ENCODE measurements at places on chromosomes 3 and 15.

GRCh38 chr3:112460519-112461195 is 38.6 kb downstream of the BTLA start:
- no peak for DNase-seq

DNA sequence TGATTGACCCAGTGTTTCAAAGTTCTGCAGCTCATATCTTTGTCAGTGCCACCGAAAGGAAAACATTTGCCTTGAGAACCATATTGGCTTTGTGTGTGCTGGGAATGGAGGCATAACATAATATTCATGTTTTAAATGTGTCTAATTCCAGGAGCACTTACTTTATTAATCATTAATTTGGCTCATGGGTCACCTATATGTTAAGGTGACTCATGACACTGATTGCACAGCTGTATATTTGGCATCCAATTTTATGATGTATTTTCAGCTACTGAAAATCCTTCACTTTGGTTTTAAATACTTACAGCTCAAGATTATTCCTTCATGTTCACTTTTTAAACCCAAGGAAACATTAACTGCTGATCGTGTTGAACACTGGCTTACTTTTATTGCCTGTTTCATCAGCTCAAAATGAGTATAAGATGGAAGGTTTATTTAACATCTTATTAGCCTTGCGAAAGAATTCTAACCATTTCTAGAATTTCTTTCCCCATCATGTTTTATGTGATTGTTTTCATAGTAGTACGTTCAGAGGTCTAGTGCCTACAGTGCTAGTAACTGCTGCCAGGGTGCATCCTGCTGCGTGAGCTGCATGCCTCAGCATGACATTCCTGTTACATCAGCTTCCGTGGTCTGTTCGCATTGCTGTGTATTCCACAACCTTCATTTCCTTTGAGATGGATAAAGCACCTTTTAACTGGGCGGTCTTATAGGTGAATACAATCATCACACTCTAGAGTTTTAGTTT is 63.7 kb downstream of the LRCH3 start:
- peak; percentile 74 for DNase-seq

DNA sequence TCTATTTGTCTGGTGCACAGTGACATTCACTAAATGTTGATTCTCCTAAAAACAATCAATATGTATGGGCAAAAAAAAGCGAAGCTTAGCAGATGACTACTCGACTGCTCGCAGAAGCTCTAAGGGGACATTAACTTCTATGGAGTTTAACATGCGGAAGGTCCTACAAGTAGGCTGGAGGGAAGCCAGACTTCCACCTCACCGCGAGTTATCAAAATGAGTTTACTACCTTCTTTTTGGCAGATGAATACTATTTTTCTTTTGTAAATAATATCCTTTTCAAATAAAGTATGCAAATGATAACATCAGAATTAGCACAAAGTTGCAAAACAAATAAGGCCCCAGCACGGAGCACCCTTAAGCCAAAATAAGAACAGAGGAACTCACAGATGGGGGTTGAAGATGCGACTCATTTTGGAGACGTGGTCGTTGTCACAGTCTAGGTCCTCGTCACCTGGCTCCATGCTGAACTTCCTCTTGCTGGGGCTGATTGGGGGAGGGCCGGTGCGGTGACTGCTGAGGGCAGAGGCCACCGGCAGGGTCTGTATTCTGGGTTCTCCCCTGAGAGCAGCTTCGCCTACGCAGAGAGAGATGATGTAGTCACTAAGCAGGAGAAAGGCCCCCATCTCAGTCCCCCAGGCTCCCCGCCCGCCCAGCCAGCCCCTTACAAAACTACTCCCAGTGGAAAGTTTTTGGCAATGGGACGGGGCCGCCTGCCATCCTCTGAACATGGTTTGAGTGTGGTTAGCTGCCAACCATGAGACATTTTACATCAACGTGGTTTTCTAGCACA is 42.1 kb downstream of the VGLL4 start:
- DNase-seq = no peak

- DNase-seq = no peak
These were observed 137.2 kb downstream of the EEFSEC start for GRCh38 chr3:128290484-128290883.

DNA sequence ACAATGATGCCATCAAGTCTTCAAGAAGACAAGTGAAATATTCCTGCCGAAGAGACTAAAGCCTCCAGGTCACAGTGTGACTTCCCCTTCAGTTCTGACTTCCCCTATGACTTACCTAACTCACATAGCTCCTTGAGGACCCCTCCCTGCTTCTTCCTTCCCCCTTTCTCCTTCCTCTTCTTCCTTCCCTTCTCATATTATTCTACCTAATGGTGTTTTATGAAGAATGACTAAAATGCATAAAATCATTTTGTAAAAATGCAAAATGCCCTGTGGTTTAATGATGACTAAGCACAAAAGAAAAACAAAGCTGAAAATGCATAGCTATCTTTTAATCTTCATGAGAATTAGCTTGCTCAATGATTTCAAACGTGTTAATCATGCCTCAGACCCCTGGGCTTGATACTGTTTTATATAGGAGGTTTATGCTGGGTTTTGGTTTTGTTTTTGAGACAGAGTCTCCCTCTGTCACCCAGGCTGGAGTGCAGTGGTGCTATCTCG is 26.1 kb upstream of the TM4SF4 start:
- DNase-seq = no peak

DNA sequence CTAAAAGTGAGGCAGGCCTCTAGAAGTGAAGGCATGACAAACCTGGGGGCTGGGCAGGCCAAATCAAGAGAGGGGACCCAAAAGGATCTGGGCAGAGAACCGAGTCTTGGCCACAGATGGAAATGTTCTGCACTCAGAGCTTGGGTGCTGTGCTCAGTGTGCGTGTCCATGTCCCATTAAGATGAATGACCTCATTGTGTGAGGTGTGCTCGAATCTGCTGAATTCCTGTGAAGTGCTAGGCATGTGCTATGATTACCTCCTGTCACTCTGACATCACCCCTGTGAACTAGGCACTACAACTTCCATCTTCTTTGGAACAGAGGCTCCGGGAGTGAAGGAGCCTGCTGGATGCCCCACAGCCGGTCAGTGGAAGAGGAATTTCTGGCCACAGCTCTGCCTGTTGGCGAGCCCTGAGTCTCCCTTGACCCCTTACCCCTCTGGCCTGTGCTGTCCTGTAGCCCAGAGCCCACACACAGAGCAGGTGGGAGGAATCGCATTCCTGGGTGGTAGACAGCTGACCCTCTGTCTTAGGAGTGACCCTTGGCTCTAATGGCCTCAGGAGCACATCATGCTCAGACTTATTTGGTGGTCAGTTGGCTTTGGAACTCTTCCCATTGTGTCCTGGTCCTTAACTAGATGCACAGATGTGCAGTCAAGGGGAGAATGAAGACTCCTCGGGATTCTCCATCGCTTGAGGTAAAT is 67.6 kb upstream of the CTDSPL start:
- no peak for DNase-seq

- DNase-seq = peak; percentile 47
These were observed 30.0 kb upstream of the SLC41A3 start for GRCh38 chr3:126113733-126114442.

DNA sequence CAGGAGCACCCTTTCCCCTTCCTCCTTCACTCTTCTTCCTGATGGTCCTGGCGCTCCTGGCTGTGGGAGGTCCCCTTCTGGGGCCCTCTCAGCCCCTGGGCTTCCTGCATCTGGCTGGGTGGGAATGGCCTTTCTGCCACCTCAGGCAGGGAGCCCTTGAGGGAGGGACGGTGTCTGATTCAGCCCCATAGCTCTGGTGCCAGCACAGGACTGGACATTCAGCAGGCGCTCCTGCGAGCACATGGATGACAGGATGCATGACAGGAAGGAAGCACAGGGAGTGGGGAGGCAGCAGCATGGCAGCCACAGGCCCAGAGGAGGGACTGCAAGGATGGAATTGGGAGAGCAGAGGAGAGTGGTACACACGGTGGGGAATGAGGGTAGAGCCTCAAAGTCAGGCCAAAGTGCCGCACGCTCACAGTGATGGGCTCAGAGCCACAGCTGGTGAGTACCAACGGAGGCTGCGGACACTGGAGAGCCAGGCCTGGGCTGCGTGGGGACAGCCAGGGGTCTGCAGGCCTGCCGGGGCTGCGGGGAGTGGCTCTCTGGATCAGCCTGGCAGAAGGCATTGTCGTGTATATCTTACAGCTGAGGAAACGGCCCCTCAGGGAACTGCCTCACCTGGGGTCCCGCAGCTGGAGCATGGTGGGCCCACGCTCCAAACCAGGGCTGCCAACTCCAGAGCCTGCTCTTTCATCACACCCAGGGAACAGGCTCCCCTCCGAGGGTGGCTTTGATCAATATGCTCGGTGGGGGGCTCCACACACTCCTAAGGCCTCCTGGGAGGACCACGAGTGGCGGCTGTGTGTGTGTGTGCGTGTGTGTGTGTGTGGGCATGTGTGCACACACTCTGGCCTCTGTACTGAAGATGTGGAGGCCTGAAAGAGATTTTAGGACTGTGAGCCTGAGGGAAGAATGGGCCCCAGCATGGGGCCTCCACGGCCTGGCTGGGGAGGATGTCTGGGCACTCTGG is 51.4 kb upstream of the CTSH start:
- DNase-seq = no peak

DNA sequence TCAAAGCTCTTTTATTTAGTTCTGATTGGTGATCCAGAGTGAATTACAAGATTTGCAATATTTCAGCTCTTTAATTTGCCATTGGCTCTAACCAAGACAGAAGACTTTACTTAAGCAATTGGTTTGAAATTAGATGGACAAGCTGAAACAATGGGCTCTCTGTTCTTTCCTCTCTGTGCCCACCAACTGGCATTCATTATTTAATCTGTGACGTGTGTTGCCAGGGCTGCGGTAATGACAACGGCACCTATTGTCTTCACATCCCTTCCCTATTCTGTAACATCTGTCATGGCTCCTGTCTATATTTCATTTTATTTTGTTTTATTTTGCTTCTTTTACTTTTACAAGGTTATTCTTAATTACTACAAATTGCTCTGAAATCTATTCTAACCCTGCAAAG is 33.9 kb downstream of the PLD1 start:
- no peak for DNase-seq

- no peak for DNase-seq
These were observed 32.6 kb downstream of the SEMA7A start for GRCh38 chr15:74400915-74401757.

DNA sequence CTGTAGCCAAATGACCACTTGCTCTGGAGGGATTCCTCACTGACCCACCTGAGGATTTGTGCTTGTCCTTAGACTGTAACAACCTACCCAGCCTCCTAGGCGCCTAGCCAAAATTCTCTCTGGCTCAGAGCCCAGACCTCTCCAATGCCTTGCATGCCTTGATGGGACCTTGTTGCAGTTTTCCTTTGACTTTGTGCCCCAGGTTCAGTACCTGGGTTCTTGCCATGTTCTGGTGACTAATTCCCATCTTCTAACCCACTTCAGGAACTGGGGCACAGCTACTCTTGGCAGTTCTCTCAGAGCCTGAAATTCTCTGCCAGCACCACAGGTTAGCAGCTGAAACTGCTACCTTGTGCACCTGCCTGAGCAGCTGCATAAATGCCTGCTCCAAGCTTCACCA is 27.0 kb upstream of the UBE3A start:
- DNase-seq = no peak

DNA sequence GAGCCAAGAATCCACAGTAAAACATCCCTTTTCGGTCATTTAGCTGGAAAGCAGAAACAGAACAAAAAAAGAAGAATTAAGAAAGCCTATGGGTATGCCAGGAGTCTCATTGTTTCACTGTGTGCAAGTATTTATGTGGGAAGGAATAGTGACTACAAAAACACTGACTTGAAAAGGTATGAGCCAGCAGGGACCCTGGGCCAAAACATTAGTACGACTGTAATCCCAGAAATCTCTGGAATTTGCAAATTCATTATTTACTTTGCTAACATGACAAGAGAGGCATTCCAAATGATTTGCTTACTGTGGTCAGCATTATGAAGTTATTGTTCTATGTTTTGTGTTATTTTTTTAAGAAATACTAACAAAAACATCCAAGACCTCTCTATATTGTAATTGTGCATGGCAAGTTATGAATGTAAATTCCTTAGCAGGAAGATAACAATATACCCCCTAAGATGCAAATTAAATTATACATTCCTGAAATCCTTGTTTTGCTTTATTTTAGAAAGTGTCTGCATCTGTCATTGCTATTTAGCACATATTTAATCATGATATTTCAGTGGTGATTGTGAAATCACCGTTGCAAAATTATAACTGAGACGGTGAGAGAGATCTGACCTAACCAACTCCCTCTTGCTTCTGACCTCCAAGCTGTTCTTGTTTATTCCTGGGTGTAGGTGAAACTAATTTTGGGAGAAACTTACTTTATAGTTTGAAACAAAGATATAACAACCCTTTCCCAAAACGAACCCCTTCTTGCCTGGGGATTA is 299.2 kb downstream of the ZPLD1 start:
- no peak for DNase-seq

GRCh38 chr15:50113992-50114780 is 4.8 kb downstream of the ATP8B4 start:
- DNase-seq = no peak

GRCh38 chr3:187748050-187748481 is 2.8 kb upstream of the BCL6 start:
- DNase-seq = peak; percentile 99

DNA sequence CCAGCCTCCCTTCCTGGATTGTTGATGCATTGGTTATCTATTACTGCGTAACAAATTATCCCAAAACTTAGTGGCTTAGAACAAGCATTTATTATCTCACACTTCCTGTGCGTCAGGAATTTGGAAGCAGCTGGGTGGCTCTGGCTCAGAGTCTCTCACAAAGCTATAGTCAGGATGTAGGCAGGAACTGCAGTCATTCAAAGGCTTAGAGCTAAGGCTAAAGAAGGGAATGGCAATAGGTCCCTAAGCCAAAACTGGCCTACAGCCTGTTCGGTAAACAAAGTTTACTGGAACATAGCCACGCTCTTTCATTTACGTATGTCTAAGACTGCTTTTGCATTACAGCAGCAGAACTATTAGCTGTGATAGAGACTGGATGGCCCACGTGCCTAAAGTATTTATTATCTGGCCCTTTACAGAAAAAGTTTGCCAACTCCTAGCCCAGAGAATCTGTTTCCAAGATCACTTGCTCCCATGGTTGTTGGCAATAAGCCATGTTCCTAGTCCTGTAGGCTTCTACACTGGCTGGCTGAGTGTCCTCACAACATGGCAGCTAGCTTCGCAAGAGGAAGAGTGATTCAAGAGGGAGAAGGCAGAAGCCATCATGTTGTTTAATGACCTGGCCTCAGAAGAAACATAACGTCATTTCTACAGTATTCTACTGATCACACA is 132.4 kb downstream of the SNRK start:
- no peak for DNase-seq

DNA sequence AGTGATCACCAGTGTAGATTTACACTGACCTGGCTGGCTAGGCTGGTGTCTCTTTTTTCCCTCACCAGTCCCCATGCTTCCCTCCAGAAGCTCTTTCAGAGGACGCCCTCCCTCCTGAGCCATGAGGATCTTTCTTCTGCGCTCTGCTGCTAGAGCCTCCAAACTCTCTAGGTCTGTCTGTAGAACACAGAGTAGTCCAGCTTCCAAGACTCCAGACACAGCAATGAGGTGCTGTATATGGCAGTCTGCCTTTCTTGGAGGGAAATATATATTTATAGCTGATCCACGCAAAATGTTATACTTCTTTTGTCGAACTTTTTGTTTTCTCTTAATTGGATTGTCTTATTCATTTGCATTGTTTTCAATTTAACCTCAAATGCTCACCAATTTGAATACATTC is 1121.8 kb downstream of the ROBO2 start:
- DNase-seq = no peak

GRCh38 chr3:71072287-71072686 is 511.2 kb downstream of the FOXP1 start:
- DNase-seq = no peak

- DNase-seq = no peak
These were observed 818.2 kb upstream of the LMCD1 start for GRCh38 chr3:7683426-7683825.
